ENCODE measurements at places on chromosomes 6 and 20. TPM values are rescaled to one million over a fixed set of nuclear protein-coding genes. Genes with fewer than 3 reads are reported as not detected.
A peak's percentile ranks its signal among the peaks of the same experiment; 100 is the strongest.

- no peak for DNase-seq
Observed at GRCh38 chr6:40343318-40343876, 243.8 kb downstream of the LRFN2 start.

- DNase-seq = no peak
Observed at GRCh38 chr6:37532122-37532521, 32.4 kb upstream of the CCDC167 start.

Gene BPIFB1
- polyA plus RNA-seq = not detected

Gene PRSS35
- polyA plus RNA-seq = not detected

- DNase-seq = no peak
Observed at GRCh38 chr6:27839626-27840475, 72.3 kb downstream of the OR2B2 start.

DNA sequence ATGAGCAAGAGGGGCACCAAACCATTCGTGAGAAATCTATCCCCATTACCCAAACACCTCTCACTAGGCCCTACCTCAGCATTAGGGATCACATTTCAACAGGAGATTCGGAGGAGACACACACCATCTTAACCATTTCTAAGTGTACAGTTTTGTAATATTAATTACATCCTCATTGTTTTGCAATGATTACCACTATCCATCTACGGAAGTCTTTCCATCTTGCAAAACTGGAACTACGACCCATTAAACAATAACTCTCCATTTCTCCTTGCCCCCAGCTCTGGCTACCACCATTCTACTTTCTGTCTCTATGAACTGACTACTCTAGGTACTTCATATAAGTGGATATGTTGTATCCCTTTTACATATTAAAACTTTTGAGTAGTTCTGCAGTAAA is 20.1 kb downstream of the ACOT13 start:
- no peak for DNase-seq

Gene GHRH
- not detected for polyA plus RNA-seq

GRCh38 chr6:27280064-27280539 is 32.0 kb downstream of the POM121L2 start:
- no peak for DNase-seq

Gene CLPSL1
- polyA plus RNA-seq = not detected

GRCh38 chr6:165746331-165746730 is 83.3 kb upstream of the PDE10A start:
- no peak for DNase-seq

DNA sequence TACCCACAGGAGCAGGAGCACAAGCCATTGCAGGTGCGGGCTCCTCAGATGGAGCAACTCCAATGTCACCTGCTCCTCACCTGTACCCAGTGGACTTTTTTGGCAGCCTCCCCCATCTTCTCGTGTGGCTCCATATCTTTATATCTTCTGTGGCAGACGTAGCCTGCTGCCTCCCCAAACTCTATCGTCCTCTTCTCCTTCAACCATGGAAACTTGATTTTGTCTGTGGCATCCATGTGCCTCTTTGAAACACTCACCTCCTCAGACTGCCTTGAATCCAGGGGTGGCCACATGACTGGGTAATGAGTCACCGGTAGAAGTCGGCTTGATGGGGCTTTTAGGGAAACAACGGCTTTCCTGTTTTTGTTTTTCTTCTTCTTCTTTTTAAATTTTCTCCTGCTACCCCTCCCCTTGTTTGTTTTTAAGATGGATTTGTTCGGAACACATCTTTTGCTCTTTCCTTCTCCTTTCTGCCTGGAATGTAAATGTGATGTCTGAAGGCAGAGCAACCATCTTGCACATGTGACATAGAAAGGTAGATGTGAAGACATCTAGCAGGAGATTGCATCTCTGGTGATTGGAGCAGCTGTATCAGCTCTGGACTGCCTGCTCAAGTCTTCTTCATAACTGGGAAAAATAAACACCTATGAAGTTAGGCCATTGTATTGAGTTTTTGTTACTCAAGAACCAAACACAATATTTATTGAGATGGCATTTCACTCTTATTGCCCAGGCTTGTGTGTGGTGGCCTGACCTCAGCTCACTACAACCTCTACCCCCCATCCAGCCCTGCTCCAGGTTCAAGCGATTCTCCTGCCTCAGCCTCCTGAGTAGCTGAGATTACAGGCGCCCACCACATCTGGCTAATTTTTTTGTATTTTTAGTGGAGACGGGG is 69.9 kb upstream of the DDR1 start:
- DNase-seq = no peak

Gene KCNB1
- polyA plus RNA-seq = not detected

DNA sequence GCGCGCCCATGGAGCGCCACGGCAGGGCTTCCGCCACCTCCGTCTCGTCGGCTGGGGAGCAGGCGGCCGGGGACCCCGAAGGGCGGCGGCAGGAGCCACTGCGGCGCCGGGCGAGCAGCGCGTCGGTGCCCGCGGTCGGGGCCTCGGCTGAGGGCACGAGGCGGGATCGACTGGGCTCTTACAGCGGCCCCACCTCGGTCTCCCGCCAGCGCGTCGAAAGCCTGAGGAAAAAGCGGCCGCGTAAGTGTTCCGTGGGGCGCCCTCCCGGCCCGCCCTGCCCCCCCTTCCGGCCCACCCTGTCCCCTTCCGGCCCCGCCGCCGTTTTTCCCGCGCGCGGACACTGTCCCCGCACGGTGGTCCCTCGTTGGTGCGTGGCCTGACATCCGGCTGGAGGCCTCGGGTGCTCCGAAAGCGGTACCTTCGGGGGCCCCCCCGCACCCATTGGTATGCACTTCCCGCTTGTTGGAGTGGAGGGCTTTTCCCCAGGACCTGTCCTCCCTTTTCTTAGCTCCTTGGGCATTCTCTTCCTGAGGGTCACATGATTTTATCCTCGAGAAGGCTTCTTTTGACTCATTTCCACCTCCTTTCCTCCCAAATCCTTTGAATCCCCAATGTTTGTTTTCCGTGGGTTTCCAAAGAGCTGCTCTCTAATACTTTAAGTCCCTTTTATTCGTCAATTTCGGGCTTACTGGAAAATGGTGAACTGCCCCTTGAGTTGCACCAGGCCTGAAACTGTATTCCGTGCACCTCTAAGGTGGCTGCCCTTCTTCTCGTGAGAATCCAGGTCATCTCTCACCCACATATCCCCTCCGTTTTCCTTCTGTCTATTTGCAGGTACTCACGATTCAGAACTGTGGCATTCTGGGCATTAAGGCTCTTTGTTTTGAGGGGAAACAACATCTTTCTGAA is 556 bp downstream of the PANK2 start:
- DNase-seq = peak; percentile 9

GRCh38 chr20:50277460-50278376 is 87.1 kb downstream of the CEBPB start:
- no peak for DNase-seq

GRCh38 chr6:7899101-7899888 is 11.3 kb downstream of the TXNDC5 start:
- DNase-seq = no peak
